ENCODE measurements at places on chromosomes 2 and 18.

DNA sequence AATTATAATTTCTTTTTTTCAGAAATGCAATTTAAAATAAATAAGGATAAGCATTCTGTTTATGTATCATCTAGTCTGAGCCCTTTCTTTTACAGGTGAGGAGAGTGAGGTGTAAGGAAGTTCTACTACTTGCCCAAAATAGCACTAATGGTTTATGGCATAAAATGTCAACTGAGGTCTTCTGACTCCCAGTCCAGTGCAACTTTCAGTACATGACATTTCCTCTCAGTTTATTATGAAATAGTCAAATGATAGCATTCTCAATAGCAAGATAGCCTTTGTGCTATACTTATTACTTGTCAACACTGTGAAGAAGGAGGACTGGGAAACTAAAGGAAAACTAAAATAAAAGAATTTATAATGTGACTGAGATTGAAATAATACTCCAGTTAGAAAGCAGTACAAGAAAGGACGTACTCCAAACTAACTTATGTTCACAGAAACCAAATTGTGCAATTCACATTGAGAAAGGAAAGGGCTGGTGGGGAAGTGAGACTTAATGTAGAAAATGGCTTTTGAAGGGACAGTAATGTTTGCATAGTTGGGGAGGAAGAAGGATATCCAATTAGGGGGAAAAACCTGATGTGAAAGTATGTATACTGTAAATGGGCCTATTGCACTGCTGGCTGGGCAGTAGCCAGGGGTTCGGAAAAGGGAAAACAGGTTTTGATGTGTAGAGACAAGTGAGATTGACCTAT lies 166.7 kb upstream of the ZEB2 start:
- no peak for DNase-seq

GRCh38 chr2:48749291-48750127 lies 6.0 kb downstream of the LHCGR start:
- no peak for DNase-seq

GRCh38 chr2:29481313-29481712 lies 366.1 kb downstream of the CLIP4 start:
- DNase-seq: no peak

DNA sequence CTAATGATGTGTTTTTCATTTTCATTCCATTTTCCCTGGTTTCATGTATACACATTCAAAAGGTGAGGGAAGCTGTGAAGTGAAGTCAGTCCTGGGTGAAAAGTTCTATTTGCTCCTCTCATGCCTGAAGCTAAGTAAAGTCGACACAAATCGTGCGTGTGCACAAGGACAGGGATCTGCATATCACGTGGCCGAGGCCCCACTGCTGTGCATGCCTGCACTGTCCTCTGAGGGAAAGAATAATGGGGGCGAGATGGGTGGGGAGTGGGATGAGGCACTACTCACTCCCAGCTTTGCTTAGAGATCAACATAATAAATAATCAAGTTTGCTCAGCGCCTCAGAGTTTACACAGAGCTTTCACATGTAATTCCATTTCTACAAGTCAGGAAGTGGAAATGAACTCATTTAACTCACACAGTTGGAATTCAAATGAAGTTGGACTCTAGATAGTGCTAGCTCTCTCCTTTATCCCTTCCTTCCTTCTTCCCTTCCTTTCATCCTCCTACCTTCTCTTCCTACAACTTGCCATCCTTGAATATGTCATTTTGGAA lies 5.1 kb upstream of the PTPRM start:
- DNase-seq: no peak

- DNase-seq: no peak
Measured at GRCh38 chr2:236622201-236622600, 52.6 kb downstream of the ACKR3 start.

GRCh38 chr18:63260380-63260754 lies 59.2 kb downstream of the BCL2 start:
- no peak for DNase-seq

DNA sequence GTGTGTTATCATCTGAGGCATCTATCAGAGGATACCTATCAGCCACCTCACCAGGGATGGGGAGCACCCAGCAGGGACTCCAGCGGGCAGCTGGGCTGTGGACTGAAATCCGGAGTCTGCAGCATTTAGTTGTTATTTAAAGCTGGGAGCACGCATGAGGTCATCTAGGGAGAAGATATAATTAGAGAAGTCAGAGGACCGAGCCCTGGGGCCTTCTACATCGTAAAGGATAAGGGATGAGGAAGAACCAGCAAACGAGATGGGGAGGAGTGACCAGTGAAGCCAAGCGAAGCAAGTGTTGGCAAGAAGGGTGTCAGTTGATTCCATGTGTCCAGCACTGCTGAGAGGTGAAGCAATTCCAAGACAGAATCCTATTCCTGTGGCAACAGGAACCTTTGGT lies 70.3 kb downstream of the STEAP3 start:
- DNase-seq: peak; percentile 47

- DNase-seq: no peak
Measured at GRCh38 chr18:67510831-67511230, 5.7 kb downstream of the DSEL start.

GRCh38 chr2:11514081-11514730 lies 19.6 kb upstream of the GREB1 start:
- DNase-seq: no peak

DNA sequence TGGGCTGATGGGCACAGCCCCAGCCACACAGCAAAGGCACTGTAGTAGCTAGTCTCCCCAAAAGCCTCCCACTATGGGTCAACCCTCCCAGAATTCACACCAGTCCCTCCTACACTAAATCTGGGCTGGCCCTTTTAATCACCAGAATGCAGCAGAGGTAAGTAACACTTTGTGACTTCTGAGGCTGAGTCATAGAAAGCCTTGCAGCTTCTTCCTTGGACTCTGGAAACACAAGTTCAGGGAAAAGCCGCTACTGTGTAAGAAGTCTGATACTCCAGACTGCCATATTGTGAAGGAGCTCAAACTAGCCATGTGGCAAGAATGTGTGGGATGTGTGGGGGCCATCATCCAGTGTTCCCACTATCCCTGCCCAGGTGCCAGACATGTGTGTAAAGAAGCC lies 19.0 kb upstream of the SIX2 start:
- DNase-seq: peak; percentile 41

DNA sequence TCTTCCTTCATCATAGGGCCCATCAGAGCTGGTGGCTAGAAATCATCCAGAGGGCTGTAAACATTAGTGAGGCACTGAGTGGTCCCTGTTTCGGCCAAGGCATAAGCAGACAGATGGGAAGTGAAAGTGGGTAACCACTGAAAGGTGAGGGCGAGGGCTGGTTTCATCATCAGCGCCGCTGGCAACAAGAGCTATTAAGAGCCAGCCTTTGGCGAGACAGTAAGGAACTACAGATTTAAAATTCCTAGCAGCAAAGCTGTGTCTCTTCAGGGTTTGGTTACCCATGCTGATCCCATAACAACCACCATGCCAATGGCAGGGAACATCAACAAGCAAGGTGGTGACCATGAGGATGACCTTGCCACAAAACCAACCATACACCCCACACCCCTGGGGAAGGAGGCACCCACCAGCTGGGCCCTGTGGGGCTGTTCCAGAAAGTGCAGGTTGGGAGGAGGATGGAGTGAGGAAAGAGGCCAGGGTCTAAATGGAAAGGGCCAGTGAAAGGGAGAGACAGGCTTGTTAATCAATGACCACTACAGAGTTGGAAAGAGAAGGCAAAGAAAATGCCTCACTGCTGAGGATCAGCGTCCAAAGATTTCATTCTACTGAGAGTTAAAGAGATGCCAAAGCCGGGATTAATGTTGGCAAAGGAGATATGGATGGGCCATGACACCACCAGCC lies 9.0 kb upstream of the SLC20A1 start:
- no peak for DNase-seq

DNA sequence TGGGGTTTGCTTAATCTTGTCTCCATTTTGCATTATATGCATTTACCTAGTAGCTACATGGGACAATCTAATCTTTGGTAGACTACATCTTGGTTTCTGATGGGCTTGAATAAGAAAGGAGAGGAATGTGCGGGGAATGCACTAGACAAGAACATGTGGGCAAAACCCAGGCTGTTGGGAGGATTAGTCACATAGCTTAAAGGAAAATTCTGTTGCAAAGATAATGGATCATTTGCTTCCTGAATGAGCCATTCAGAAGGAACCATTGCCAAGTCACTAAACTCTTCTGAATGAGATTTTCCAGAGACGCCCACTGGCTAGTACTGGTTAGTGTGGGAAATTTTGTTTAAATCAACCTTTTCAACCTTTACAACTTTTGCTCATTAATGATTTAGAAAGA lies 84.8 kb downstream of the OSBPL6 start:
- DNase-seq: peak; percentile 62

- no peak for DNase-seq
Measured at GRCh38 chr18:77062518-77063003, 70.0 kb downstream of the MBP start.

DNA sequence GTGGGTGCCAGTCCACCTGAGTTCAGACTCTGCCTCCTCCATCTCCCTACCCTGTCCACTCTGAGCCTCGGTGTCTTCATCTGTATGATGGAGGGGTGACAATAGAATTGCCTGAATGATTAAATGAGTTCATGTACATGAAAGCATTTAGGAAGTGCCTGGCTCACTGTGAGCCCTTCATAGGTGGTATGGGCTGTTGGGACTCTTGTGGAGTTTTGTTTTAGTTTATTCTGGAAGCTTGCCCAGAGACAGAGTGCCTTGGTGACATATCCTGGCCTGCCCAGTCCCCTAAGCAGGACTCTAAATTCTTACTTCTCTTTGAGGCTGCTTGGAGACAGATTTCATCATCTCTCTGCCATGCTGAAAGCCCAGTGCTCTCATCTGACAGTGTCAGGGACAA lies 24.5 kb upstream of the GIGYF2 start:
- DNase-seq: no peak

- no peak for DNase-seq
Measured at GRCh38 chr18:3985020-3985419, 470.1 kb downstream of the DLGAP1 start.

DNA sequence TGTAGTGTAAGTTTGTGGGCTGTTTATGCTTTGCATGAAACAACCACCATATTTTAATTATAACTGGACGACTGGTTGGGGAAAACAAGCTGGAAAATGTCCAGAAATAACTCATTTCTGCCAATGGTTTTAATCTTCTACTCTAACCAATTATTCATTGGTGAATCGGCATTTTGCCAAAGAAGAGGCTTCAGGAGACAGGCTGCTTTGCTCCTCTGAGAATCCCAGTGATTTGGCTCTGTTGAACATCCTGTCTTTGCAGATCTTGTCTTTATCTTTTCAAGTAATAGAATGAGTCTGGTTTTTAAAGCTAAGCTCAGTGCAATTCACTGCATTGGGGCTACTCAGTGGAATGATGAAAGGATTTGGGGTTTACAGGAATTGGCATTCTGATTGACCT lies 109.6 kb downstream of the APOB start:
- no peak for DNase-seq

DNA sequence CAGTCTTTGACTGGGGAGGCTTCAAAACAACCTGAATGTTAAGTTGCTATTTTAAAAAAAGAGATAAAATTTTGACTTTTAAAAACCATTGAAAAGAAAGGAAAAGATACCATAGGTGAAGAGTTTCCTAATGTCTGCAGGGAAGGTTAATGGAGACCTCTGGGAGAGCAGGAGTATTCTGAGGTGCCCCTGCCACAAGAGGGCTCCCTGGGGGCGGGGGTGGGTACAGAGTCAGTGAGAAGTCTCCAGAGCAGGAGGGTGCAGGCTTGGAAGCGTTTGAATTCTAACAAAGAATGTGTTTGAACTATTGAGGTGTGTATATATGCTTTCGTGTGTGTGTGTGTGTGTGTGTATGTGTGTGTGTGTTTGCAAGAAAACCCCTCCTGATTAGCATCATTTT lies 46.7 kb upstream of the ST6GAL2 start:
- DNase-seq: no peak

DNA sequence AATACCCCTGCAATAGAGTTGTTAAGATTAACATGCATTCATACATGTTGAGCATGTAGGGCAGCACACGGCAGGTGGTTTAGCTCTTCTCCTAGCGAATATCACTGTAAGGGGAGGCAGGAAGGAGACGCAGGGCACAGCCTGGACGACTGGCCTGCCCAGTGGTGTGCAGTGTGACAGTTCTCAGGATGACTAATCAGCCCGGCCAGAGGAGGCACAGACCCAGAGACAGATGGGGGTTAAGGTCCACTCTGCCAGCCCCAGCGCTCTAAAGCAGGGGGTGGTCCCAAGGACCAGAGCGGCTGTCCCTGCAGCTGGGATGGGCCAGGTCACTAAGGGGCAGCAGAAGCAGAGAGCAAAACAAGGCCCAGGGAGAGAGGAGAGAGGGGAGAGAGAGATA lies 63.7 kb downstream of the RNF152 start:
- DNase-seq: no peak

GRCh38 chr2:120421126-120421829 lies 75.3 kb downstream of the INHBB start:
- DNase-seq: no peak

DNA sequence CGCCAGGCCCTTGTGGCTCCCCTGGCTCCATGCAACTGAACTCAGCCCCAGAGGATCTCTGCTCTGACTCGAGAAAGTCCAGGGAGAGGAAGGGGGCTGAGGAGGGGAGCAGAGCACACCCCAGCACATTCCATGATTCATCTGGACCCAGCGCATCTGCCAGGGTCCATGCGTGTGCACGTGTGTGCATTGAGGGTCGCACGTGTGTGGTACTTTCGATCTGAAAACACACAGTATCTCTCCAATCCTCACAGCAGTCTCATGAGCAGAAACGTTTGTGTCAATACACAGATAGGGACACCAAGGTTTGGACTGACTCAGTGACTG lies 146.4 kb upstream of the ID2 start:
- DNase-seq: no peak

DNA sequence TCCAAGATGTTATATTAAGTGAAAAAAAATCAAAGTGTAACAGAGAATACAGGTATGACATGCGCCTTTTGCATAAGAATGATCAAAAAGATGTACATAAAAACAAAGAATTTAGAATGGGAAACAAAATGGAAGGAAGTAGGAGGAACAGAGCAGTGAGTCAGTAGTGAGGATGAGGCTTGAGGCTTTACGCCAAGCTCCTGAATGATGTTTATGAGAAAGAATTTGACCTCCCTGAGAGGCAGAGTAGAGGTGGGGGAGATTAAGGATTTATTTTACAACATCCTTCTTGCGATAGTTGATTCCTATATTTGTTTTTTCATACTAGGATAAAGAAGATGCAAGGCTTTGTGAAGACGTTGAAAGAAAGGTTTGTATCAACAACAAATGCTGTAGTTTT lies 81.4 kb downstream of the DCDC2C start:
- DNase-seq: no peak

DNA sequence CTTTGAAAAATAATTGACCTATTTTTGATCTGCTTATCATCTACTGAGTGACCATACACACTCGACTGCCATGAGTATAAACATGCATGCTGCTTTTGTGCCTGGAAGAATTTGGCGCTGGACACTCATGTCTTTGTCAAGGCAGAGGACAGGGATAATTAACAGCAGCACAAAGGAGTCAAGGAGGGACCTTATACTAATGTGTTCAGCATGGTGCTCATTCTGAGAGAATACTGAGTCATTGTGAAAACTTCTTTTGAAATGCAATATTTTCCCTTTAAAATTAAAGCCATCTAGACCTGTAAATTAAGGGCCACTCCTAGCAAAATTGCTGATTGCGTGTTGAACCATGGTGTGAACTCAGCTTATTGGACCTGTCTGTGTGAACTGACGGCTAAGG lies 116.3 kb downstream of the ZNF532 start:
- peak; percentile 49 for DNase-seq

- DNase-seq: no peak
Measured at GRCh38 chr2:61549546-61549945, 11.4 kb upstream of the XPO1 start.

All from fibroblast of gingiva (primary cell).